ENCODE measurements at places on chromosomes 2 and 18.

DNA sequence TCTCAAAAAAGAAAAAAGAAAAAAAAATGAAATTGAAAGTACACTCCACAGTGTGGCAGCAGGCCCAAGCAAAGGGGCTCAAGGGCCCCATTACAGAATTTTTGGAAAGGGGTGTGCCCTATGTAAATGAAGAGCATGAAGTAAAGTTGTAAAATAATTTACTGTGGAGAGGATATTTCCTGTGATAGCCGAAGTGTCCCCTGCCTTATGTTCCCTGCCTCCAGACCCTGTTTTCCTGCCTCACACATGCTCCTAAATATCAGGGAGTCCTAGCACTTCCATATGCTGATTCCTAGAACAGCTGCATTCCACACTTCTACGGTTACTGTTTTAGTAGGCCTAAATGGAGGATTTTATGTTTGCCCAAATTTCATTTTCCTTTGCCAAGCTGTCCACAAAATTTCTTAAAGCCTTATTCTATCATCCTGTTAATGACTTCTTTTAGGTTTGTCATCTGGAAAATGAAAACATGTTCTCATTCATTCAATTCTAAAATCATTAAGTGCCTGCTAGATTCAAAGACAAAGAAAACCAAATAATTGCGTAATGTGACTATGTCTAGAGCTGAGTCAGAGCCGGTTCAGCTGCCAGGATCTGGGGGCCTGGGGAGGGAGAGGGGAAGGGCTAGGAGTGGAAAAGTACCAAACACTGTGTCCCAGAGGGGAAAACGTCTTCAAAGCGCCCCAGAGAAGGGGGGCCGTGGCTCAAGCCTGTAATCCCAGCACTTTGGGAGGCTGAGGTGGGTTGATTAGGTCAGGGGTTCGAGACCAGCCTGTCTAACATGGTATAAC is 25.9 kb upstream of the IMPA2 start:
- no peak for DNase-seq

DNA sequence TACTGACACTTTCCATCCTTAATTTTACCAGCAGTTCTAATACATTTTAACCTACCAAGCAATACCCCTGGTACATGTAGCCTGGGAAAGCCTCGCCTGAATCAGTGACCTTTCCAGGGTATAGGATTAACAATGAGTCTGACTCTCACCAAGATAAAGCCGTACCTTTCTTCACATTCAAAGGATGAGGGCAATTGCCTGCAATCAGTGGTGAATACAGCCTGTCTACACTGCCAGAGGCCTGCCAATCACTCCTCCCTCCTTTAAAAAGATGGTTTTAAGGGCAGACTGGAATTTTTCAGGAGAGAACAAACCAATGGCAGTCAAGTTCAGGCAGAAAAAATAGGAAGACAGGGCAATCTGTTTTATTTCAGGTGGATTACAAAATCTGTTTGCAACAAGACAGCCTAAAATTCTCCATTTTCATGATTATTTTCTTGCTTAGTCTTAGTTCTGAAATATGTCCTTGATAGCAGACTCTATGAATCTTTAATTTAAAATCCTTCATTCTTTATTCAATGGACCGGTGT is 4.8 kb downstream of the EPHA4 start:
- no peak for DNase-seq

GRCh38 chr2:132620115-132620514 is 49.9 kb downstream of the LYPD1 start:
- no peak for DNase-seq

- no peak for DNase-seq
Observed at GRCh38 chr2:33099989-33100388, 153.2 kb downstream of the LTBP1 start.

- no peak for DNase-seq
Observed at GRCh38 chr2:234178330-234179030, 128.0 kb downstream of the SPP2 start.

GRCh38 chr2:19003554-19003953 is 354.9 kb downstream of the OSR1 start:
- no peak for DNase-seq

- DNase-seq = no peak
Observed at GRCh38 chr18:63681449-63682340, 20.0 kb upstream of the SERPINB3 start.

- no peak for DNase-seq
Observed at GRCh38 chr2:15746703-15747550, 155.3 kb downstream of the DDX1 start.

GRCh38 chr18:38243291-38243690 is 677.7 kb upstream of the CELF4 start:
- DNase-seq = no peak

- DNase-seq = no peak
Observed at GRCh38 chr2:222212571-222212970, 86.2 kb downstream of the PAX3 start.

DNA sequence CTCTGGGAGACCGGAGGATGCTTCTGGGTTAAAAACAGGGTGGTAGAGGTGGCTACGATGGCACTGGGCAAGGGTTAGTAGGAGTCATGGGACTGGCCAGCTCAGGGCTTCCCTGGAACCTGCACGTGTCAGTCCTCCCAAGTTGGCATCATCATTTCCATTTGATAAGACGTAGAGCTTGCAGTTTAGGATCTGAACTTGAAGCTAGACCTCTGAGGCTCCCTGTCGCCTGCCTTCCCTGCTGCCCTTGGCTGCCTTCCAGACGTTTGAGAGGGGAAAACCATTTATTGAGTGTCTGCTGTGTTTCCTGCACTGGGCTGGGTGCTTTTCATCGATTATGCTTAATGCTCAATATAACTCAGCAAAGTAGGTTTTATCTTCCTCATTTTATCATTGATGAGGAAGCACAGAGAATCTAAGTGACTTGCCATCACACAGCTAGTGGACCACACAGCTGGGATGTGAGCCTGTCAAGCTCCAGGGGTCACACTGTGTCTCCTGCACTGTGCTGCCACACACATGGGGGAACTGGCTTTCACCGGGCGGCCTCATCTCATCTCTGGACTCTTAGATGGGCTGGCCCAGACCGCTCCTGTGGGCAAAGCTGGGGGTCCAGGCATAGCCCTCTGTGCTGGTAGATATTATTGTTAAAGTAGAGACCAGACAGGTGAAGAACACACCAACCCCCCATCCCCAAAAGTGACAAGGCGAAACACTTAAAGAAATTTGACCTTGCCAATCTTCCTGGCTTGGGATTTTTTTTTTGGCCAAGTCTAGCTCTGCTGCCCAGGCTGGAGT is 7.8 kb downstream of the NT5DC4 start:
- DNase-seq = no peak

DNA sequence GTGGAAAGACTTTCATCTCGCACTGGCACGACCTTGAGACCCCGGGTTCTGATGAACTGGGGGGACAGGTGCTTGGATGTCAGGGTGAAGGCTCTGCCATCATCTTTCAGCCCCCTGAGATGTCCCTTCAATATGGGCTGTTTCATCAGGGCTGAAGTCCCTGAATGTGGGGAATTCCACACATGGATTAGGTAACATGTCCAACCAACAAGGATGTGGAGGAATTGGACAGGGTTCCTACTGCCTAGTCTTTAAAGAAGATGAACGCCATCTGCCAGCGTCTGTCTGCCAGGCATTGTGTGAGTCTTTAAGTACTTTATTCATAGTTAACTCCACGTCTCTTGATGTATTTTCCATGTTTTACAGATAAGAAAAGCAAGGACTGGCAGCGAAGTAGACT is 5.9 kb upstream of the GRHL1 start:
- DNase-seq = no peak

- DNase-seq = no peak
Observed at GRCh38 chr2:226526716-226527115, 272.9 kb downstream of the IRS1 start.

GRCh38 chr2:222651718-222652418 is 4.0 kb downstream of the FARSB start:
- no peak for DNase-seq

- DNase-seq = no peak
Observed at GRCh38 chr18:49811151-49811938, 2.0 kb downstream of the ACAA2 start.

- no peak for DNase-seq
Observed at GRCh38 chr2:85239102-85239501, 88.7 kb downstream of the TGOLN2 start.

- DNase-seq = no peak
Observed at GRCh38 chr2:9310377-9310776, 103.8 kb downstream of the ASAP2 start.

DNA sequence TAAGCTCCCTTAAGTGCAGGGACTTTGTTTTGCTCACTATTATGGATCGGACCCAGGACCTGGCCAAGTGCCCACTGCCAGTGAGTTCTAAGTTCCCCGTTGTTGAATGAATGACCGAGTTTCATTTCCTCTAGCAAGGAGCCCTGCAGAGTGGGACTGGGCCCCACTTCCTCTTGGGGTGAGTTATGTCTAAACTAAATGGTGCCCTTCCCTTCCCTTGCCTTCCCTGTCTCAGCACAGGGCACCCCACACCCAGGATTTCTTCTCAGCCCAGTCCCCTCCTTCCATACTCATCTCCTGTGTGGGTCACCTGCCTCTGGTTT is 195.3 kb upstream of the HS6ST1 start:
- no peak for DNase-seq

- DNase-seq = no peak
Observed at GRCh38 chr2:239935789-239936758, 89.1 kb downstream of the NDUFA10 start.

GRCh38 chr18:63216516-63217311 is 102.9 kb downstream of the BCL2 start:
- DNase-seq = no peak

DNA sequence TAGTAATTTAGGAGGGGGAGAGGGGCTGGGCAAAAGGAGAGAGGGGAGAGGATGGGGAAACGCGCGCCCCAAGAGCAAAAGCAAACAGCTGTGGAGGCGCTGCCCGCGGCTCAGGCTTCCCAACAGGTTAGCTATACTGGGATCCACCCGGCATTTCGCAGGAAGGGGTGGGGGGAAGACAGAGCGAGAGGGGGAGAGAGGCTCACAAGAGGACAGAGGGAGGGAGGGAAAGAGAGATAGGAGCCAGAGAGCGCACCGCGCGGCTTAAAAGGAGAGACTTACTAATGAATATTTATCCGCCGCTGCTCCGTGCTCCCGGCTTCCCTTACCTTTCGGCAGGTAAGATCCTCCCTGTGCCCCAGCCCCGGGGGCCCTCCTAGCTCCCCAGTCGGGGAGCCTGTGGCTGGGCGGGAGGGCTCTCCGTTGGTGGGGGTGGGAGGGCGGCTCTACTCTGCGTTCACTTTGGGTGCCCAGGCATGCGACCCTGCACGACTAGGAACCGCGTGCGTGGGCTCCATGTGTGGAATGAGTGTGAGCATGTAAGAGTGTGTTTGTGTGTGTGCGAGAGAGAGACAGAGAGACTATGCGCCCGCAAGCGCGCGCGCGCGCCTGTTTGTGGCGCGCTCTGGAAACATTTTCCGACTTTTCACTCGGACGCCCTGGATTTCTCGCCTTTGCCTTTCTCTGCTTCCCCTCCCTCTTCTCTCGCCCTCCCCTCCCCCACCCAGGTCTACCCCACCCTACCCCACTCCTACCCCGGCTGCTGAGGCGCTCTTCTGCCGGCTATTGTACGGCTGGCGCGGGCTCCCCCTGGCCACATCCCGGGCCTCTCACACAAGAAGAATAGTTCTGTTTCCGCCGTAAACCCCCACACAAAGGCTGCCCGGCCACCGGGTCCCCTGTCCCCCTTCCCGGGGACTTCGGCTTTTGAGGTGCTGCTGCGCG is 7.2 kb upstream of the SIX3 start:
- no peak for DNase-seq

- DNase-seq = no peak
Observed at GRCh38 chr2:132902626-132903025, 232.6 kb upstream of the LYPD1 start.

DNA sequence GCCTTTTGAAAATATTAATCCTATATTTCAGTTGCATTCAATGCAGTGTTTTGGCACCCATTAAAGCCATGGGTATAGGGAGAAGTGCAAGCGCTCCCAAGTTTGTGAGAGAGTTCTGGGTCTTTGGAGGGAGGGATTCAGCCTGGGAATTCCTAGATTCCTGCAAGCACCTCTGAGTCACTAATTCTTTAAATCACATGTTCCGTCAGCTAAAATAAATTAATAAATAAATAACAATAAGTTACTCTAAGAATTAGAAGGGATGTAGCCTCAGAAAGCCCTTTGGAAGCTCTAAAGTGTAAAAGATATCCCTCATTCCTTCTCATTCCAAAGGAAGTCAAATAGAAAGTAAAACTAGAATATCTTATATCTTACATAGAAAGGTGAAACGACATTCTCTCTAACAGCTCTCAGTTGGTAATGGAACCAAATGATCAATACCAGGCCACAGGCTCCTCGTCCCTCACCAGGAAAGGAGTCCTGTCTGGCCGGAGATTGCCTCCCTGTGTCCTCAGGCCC is 222.4 kb upstream of the RBBP8 start:
- no peak for DNase-seq

GRCh38 chr2:25310965-25311864 is 30.5 kb downstream of the DNMT3A start:
- no peak for DNase-seq
